Activated CD8-positive, alpha-beta T cell treated with anti-CD3 and anti-CD28 coated beads for 36 hours (primary cell): ENCODE measurements at places on chromosomes 7 and 10. TPM values are rescaled to one million over a fixed set of nuclear protein-coding genes. Genes with fewer than 3 reads are reported as not detected.

DNA sequence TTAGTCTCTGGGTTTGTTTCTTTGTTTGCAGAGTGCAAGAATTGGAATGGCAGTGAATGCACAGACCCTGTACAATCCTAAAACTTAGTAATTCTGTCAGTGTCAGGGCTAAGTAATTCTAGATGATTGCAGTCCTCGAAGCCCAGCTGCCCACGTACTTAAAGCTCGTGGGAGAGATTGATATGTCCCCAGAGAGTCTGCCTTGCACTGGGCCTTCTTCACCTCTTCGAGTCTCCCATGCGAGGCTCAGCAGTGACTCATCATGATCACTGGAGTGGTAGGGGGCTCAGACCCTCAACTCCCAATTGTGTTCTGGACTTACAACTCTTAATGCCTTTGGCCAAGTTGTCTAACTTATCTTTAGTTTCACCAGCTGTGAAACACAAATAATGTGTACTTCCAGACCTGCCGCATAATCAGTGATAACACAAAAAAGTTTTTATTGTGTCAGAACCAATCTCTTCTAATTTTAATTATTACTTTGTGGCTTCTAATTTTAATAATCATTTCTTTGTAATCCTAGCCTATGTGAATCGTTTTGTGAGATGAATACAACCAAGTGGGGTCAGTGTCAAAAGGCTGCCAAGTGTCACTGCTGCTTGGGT, 345.6 kb upstream of the LRGUK start:
- H3K27me3 ChIP-seq, result no peaks in the 10 kb centered on the region
- no peak overlapping the region for H3K27ac ChIP-seq
- H3K4me1 ChIP-seq, result no peaks in the 10 kb centered on the region

- H3K27me3 ChIP-seq, result no peaks in the 10 kb centered on the region
- no peak overlapping the region for H3K27ac ChIP-seq
- H3K36me3 ChIP-seq, result no peaks in the 10 kb centered on the region
- H3K4me3 ChIP-seq, result no peak overlapping the region
- DNase-seq, result no peak
Measured at GRCh38 chr7:78413568-78413967, 615.0 kb downstream of the PHTF2 start.

DNA sequence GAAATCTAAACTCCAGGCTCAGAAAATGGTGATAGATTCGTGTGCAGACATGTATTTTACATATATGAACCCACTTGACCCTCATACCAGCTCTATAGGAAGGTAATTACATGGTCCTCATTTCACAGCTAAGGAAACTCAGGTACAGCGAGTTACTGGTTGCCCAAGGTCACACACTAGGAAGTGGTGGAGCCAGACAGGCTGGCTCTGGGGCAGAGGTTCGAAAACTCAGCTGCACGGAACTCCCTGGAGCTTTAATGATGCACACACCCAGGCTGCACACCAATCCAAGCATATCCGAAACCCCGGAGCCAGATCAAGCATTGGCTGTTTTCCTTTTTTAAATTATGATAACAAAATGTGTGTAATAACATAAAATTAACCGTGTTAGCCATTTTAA, 172.4 kb downstream of the COBL start:
- H3K27me3 ChIP-seq, result no peaks in the 10 kb centered on the region
- no peak for DNase-seq
- H3K4me1 ChIP-seq, result peaks cover 3% of the 10 kb centered on the region
- no peaks in the 10 kb centered on the region for H3K36me3 ChIP-seq
- no peak overlapping the region for H3K4me3 ChIP-seq

- no peaks in the 10 kb centered on the region for H3K27me3 ChIP-seq
- H3K4me3 ChIP-seq, result no peak overlapping the region
- no peak overlapping the region for H3K27ac ChIP-seq
- H3K4me1 ChIP-seq, result peaks cover 11% of the 10 kb centered on the region
- no peak for DNase-seq
- H3K36me3 ChIP-seq, result no peaks in the 10 kb centered on the region
Measured at GRCh38 chr7:16741676-16742075, 11.9 kb upstream of the TSPAN13 start.

DNA sequence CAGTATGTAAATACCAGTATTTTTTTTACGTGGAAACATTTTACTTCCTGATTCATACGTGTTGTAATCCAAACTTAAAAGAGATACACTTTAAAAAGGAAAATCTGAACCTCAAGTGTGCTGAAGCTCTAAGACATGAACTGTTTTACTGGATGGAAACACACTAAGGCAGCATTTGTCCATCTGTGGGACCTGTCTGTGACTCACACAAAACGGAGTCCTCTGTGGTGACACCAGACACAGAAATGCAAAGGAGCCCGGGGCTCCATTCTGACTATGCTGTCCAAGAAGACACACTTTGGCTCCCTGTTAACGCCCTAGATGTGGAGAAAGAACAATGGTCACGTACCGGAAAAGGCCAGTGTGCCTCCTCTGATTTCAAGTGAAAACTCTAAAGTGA, 23.9 kb downstream of the RNF133 start:
- no peak for DNase-seq
- no peaks in the 10 kb centered on the region for H3K27me3 ChIP-seq
- H3K27ac ChIP-seq, result no peak overlapping the region
- H3K4me3 ChIP-seq, result no peak overlapping the region

Gene EPO
- total RNA-seq, result not detected

Gene NRP1
- 0.79 TPM for total RNA-seq

DNA sequence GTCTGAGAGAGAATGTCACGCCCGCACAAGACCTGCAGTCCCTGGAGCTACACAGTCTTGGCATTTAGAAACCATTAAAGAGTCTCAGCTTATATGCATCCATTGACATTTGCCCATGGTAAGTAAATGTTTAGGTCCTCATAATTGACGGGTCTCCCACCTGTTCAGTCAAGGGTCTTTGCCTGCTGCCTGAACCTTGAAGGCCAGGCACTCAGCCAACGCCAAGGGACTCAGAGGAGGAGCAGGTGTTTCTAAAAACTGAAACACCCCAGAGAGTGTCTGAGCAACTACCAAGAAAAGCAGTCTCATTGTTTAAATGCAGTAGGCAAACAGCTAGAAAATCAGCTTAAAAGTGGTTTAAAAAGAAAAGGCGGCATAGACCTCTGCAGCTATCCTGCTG, 264.7 kb upstream of the AKR1E2 start:
- H3K4me3 ChIP-seq, result no peak overlapping the region
- no peak for DNase-seq
- no peak overlapping the region for H3K27ac ChIP-seq
- no peaks in the 10 kb centered on the region for H3K36me3 ChIP-seq

Gene SSBP1
- total RNA-seq, result 247 TPM

Gene NUTM2E
- 0.23 TPM for total RNA-seq

- H3K4me1 ChIP-seq, result no peaks in the 10 kb centered on the region
- H3K27me3 ChIP-seq, result peaks cover 1% of the 10 kb centered on the region
- H3K27ac ChIP-seq, result no peak overlapping the region
- no peaks in the 10 kb centered on the region for H3K36me3 ChIP-seq
Measured at GRCh38 chr10:29865700-29866355, 193.6 kb downstream of the JCAD start.

Gene ACHE
- not detected for total RNA-seq

GRCh38 chr10:63707254-63707910, 186.2 kb downstream of the REEP3 start:
- peaks cover 37% of the 10 kb centered on the region for H3K4me1 ChIP-seq
- H3K27me3 ChIP-seq, result no peaks in the 10 kb centered on the region
- peak overlapping the region; percentile 48 for H3K27ac ChIP-seq
- peak; percentile 51 for DNase-seq

GRCh38 chr7:83918142-83918541, 269.2 kb upstream of the SEMA3E start:
- H3K4me1 ChIP-seq, result no peaks in the 10 kb centered on the region
- DNase-seq, result no peak
- H3K36me3 ChIP-seq, result no peaks in the 10 kb centered on the region
- no peak overlapping the region for H3K4me3 ChIP-seq

GRCh38 chr7:28999895-29000716, 42.0 kb upstream of the TRIL start:
- H3K36me3 ChIP-seq, result no peaks in the 10 kb centered on the region
- H3K4me1 ChIP-seq, result no peaks in the 10 kb centered on the region

Gene REPIN1
- 59.2 TPM for total RNA-seq

- no peaks in the 10 kb centered on the region for H3K36me3 ChIP-seq
- peaks cover 22% of the 10 kb centered on the region for H3K4me1 ChIP-seq
- no peak overlapping the region for H3K27ac ChIP-seq
Measured at GRCh38 chr7:151680810-151681209, 161.1 kb upstream of the RHEB start.

GRCh38 chr7:41579961-41580935, 122.6 kb downstream of the INHBA start:
- H3K4me1 ChIP-seq, result no peaks in the 10 kb centered on the region
- DNase-seq, result no peak
- H3K27ac ChIP-seq, result no peak overlapping the region
- no peaks in the 10 kb centered on the region for H3K36me3 ChIP-seq

- peak overlapping the region; percentile 47 for H3K27ac ChIP-seq
- H3K4me3 ChIP-seq, result no peak overlapping the region
Measured at GRCh38 chr7:36606976-36607720, 117.1 kb downstream of the AOAH start.

GRCh38 chr10:122459561-122460273, 1.6 kb upstream of the HTRA1 start:
- H3K27me3 ChIP-seq, result peaks cover 56% of the 10 kb centered on the region
- H3K4me3 ChIP-seq, result no peak overlapping the region
- no peaks in the 10 kb centered on the region for H3K36me3 ChIP-seq
- no peak for DNase-seq
- no peak overlapping the region for H3K27ac ChIP-seq

- H3K36me3 ChIP-seq, result no peaks in the 10 kb centered on the region
- no peak overlapping the region for H3K4me3 ChIP-seq
- peaks cover 10% of the 10 kb centered on the region for H3K4me1 ChIP-seq
- DNase-seq, result no peak
- H3K27me3 ChIP-seq, result peaks cover 1% of the 10 kb centered on the region
Measured at GRCh38 chr10:61845950-61846268, 55.6 kb upstream of the ARID5B start.

- peaks cover 3% of the 10 kb centered on the region for H3K4me1 ChIP-seq
- no peaks in the 10 kb centered on the region for H3K27me3 ChIP-seq
- DNase-seq, result no peak
- no peak overlapping the region for H3K27ac ChIP-seq
- peaks cover 38% of the 10 kb centered on the region for H3K36me3 ChIP-seq
Measured at GRCh38 chr7:7595451-7595850, 28.8 kb downstream of the MIOS start.

GRCh38 chr10:92697663-92698511, 8.1 kb downstream of the HHEX start:
- peaks cover 17% of the 10 kb centered on the region for H3K4me1 ChIP-seq
- H3K36me3 ChIP-seq, result no peaks in the 10 kb centered on the region
- DNase-seq, result no peak

DNA sequence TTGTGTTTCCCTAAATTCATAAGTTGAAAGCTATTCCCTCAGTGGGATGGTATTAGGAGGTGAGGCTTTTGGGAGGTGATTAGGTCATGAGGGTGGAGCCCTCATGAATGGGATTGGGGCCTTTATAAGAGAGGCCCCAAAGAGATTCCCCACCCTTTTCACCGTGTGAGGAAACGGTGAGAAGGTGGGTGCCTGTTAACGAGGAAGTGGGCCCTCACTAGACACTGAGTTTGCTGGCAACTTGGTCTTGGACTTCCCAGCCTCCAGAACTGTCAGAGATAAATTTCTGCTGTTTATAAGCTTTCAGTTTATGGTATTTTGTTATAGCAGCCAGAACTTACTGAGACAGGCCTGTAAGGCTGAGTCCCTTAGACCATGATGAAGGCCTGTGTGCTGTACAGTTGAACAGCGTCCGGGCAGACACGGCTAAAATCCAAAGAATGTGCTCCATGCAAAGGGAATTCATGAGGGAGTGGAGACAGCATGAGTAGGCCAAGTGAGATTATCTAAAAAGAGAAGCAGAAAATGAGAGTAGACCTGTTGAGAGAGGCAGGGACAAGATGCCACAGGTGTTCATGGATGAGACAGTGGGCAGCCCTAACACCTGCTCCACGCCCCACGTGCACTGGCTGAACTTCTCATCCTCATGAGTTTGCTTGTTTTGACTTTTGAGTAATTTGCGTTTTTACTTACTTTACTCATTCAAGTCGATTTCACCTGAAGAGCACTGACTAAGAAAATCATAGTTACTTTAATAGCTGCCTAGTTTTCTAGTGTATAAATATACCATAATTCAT, 66.9 kb upstream of the SFMBT2 start:
- H3K27me3 ChIP-seq, result no peaks in the 10 kb centered on the region
- no peak for DNase-seq
- no peak overlapping the region for H3K27ac ChIP-seq
- H3K36me3 ChIP-seq, result no peaks in the 10 kb centered on the region
- peaks cover 47% of the 10 kb centered on the region for H3K4me1 ChIP-seq

DNA sequence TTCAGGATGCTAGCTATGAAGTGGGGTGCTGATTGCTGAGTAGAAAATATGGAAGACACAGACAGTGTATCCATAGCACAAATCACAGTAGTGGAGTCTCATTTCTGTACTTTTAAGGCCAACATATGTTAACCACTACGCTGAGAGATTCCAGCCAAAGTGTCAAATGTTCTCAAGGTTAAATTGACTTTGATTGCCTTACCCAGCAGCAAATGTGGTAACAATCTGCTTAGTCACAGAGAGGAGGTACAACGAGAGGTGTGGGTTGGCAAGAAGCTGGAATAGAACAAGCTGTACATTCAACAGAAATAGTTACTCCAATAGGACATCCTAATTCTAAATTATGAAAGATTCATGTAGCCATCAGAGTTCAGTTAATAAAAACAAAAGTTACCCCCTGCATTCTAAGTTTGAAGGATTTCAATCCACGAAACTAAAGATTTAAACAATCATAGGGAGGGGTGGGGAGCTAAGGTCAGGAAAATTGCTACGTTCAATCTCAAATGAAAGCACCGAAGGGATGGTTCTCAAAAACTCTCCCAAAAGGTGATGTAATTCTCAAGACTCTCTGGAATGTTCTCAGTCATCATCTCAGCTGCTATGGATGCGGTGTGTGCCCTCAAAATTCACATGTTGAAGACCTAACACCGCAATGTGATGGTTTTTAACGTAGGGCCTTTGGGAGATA, 137.0 kb downstream of the ETV1 start:
- no peak overlapping the region for H3K27ac ChIP-seq
- H3K36me3 ChIP-seq, result no peaks in the 10 kb centered on the region
- H3K4me3 ChIP-seq, result no peak overlapping the region
- H3K27me3 ChIP-seq, result no peaks in the 10 kb centered on the region
- DNase-seq, result no peak

Gene FKBP6
- not detected for total RNA-seq

DNA sequence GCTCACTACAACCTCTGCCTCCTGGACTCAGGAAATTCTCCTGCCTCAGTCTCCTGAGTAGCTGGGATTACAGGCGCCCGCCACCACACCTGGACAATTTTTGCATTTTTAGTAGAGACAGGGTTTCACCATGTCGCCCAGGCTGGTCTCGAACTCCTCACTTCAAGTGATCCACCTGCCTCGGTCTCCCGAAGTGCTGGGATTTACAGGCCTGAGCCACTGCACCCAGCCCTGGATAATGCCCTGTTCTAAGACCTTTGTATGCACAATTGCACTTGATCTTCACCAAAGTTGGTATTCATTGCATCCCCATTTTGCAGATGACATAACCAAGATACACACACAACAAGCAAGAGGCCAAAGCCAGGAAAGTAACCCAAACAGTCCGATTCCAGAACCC, 97.7 kb upstream of the CARD11 start:
- no peak for DNase-seq
- no peak overlapping the region for H3K27ac ChIP-seq
- no peaks in the 10 kb centered on the region for H3K27me3 ChIP-seq
- no peaks in the 10 kb centered on the region for H3K4me1 ChIP-seq
- H3K36me3 ChIP-seq, result no peaks in the 10 kb centered on the region

Gene VSTM4
- 0.09 TPM for total RNA-seq

Gene CAV1
- total RNA-seq, result 0.74 TPM
